ENCODE measurements at places on chromosomes 13 and 19.

- peak; percentile 72 for DNase-seq
Measured at GRCh38 chr19:29967623-29968022, 25.6 kb downstream of the URI1 start.

- DNase-seq = peak; percentile 64
Measured at GRCh38 chr19:18419195-18419698, at the start of gene SSBP4. SSBP4 (plus strand) TSS chr19:18419398; CDS start chr19:18419649, 251 bp downstream.

GRCh38 chr19:48842789-48843162, 6.5 kb upstream of the HSD17B14 start:
- DNase-seq = peak; percentile 61

DNA sequence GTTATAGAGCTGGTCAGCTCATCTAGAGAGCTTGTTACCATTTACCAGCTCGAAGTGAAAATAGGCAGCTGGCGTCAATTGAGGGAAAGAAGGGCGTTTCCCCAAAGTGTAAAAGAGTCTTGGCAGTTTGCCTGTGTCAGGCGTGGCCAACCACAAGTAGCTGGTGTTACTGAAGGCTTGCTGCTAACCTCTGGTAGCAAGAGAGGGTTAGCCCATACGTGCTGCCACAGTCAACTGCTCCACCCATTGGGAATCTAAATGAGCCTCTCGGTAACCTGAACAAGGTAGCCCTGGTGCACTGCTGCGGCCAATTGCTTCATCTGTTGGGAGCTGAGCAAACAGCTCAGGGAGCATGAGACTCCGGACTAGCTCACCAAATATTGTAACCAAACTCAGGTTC, 314.9 kb upstream of the SLITRK5 start:
- no peak for DNase-seq

DNA sequence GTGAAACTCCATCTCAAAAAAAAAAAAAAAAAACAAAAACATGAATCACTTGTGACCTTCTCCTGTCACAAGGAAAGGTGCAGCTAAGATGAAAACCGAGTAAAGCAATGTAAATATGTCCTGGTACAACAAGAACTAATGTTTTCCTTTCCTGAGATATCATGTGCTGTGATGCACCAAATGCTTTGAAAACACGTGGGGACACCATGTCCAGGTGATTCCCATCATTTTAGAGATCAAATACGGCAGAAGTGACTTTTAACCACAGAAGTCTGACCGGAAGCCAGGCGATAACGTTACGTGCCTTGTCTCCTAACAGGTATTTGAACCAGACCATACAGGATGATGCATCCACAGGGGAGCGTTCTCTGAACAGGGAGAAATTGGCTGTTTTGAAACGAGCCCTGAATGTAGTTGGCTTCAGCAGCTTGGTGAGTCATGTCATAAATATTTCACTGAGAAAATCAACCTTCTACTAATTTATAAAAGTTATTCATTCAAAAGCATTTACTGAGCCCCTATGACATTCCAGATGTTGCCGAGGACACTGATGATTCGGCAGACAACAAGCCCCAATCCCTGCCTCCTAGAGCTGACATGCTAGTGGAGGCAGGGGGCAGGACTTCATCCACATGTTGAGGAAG, 328.1 kb downstream of the MYO16 start:
- peak; percentile 93 for DNase-seq

Measured in fibroblast of mammary gland (primary cell).